ENCODE measurements at places on chromosomes 5 and 9.

GRCh38 chr5:87775228-87775627, 362.5 kb upstream of the CCNH start:
- DNase-seq, result no peak

DNA sequence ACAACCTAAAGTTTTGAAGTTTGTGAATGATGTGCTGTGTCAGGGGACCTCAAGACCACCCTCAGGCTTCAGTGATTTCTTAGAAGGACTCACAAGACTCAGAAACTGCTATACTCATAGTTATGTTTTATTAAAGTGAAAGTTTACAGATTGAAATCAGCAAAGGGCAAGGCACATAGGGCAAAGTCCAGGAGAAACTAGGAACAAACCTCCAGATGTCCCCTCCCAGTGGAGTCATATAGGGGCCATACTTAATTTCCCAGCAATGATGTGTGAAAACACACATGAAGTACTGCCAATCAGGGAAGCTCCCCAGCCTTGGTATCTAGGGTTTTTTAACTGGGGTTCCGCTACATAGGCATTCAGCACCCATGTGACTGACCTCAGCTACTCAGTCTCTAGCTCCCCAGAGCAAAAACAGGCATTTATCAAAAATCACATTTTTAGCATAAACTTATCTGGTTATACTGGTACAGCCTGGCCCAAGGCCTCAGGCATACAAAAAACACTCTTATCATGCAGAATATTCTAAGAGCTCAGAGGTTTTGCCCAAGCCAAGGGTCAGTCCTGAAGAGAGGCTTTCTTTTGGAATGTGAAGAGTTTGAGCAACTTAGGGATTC, 74.7 kb upstream of the ANKRD55 start:
- DNase-seq, result no peak

DNA sequence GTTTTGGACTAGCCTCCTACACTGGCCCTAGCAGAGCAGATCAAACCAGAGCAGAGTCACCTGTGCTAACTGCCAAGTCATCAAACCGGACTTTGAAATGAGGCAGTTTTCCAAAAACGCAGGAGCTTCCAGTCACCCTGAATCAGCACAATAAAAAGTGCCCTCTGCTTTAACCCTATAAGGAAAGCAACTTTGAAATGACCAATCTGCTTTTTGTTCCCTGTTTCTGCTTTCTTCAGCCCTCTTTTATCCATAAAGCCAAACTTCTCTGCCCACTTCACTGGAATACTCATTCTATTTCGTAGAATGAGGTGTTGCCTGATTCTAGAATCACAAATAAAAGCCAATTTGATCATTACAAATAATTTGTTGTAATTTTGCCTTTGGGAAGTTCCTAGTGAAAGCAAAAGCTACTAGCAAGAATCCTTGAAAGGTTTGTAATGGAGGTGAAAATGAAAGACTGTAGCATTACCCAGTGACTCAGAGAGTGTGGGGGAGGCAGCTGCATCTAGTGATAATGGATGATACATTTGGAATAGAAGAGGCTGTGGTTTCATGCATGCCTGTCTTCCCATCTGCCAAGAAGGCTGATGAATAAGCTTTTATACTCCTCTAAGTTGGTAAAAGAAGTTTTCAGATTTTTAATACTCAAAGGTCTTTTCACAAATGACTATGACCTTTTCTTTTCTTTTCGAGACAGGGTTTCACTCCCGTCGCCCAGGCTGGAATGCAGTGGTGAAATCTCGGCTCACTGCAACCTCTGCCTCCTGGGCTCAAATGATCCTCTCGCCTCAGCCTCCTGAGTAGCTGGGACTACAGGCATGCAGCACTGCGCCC, 14.9 kb downstream of the SPAAR start:
- DNase-seq, result no peak

GRCh38 chr5:35457912-35458823, 159.5 kb upstream of the SPEF2 start:
- no peak for DNase-seq

DNA sequence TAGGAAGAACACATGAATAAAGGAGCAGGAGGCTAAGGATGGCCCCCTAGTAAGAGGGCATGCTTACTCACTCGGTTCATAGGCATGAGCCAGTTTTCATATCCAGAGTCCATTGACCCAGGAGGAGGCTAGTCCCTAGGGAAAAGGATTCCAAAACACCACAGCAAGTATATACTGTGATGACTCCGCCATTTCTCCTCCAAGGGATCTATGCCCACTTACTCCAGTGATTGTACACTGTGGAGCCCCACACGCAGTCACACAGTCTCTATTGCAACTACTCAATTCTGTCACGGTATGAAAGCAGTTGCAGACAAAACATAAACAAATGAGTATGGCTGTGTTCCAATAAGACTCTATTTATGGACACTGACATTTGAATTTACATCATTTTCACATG, 117.7 kb upstream of the ALDH1B1 start:
- DNase-seq, result no peak

- DNase-seq, result no peak
Observed at GRCh38 chr9:15735083-15735857, 182.4 kb downstream of the CCDC171 start.

DNA sequence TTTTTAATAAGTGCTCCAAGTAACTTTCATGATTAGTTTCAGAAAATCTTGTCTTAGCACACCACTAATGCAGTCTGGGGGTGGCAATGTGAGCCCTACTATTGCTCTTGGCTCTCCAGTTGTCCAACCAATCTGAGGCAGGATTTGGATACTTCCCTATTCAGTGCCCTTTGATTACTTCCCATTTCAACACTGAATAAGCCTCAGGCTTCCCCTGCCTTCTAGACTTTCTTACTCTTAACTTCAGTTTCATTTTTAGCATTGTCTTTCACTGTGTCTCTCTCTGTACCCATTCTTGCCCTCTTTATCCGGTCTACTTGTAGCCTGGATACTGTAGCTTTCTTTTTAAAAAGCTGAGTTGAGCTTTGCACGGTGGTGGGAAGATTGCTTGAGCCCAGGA, 186.1 kb downstream of the C9orf152 start:
- peak; percentile 13 for DNase-seq

- no peak for DNase-seq
Observed at GRCh38 chr9:3992924-3993323, 306.9 kb downstream of the GLIS3 start.

DNA sequence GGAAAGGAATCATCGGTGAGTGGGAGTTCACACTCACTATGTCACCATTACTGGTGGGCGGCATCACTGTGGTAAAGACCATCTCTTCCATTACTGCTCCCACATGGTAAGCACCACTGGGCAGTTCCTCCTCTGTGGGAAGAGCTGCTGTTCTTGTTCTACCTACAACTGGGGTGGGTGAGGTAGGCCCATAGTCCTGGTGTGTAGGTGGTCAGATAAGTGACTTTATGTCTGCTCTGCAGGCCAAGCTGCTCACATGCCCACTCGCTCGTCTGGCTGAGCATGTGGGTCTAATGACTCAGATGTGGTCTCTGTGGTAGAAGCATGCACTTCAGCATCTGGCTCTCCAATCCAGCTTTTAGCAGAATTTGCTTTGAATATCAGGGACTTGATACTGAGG, 82.9 kb downstream of the TMEM215 start:
- DNase-seq, result no peak

DNA sequence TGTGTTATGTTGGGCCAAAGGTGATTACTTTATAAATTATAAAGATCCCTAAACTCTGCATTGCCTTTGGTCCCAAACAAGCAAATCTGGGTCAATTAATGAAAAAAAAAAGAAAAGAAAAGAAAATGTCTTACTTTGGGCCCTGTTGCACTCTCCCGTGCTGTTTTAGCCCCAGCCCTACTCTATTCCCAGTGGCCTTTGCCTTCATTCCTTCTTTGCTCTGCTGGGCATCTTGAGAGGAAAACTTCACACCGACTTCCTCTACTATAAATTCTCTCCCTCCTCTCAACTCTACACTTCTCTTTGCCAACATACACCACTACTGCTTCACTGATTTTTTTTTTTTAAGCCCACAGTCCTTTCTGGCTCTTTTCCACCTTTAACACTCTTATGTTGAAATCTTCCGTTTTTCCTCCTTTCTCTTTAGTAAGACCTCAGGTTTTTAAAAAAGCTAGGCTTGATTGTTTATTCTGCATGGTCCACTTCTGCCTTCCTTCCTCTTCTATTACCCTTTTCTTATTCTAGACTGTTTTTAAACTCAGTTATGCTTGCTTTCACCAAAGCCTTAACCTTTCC, 4.5 kb upstream of the MSMP start:
- DNase-seq, result no peak

DNA sequence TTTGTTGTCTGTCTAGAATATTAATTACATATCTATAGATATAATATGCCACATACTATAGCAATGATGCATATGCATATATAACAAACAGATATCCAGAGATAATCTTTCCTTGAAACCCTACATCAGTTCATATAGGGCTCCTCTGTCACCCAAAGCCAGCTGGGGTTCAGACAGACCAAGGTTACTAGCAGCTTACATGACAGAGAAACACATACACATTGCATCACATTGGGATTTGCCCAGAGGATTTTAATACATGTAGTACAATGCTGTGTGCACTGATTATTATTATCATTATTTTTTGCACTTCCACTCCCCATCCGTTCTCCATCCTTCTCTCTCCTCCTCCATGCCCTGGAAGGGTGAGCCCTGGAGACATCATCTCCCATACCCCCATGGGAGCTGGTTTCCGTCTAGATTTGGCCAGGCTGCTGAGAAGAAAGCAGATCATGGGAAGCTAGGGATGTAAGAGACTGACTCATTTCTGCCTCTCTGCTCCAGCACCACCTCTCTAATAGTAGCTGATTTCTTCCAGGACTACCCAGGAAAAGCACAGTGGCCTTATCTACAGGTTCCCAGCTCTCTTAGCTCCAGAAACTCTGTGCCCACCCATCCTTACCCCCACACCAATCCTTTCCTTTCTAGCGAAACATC, 23.3 kb downstream of the FST start:
- DNase-seq, result no peak

GRCh38 chr5:140348104-140348503, 1.7 kb upstream of the HBEGF start:
- DNase-seq, result peak; percentile 15
